RCC 7860 (cell line): ENCODE measurements at places on chromosomes 2 and 18.

DNA sequence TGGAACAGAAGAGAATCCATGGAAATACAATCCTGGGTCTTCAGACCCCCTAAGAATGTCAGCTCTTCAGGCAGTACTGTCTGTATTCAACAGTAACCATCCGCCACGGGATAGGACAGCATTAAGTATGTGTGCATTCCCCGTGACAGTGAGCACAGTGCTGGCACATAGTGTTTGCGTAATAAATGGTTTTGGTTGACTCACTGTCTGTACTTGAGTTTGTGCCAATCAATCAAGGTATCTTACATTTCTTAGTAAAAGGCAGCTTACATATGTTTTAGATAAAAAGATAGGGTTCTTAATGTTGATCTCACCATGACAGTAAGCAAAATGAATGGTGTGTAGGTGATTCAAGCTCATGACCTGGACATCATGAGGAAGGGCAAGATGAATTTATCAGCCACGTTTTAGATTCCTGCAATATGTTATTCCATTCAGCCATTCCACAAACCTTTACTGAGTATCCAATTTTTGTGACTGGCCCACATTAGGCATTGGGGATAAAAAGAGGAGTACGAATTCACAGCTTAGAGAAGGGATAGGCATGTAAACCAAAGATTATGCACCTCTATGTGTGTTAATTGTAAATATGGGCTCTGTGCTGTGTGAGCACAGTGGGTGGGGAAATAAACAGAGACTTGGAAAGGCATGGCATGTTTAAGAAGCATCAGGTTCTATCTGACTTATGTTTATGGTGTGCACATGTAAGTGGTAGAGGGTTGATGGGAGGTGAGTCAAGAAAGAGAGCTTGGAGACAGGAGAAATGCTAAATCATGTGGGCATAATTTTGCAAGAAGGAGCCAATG, 258.8 kb downstream of the SLC8A1 start:
- peak; percentile 64 for DNase-seq

- DNase-seq, result no peak
These were observed 5.2 kb downstream of the GNLY start for GRCh38 chr2:85699325-85699724.

DNA sequence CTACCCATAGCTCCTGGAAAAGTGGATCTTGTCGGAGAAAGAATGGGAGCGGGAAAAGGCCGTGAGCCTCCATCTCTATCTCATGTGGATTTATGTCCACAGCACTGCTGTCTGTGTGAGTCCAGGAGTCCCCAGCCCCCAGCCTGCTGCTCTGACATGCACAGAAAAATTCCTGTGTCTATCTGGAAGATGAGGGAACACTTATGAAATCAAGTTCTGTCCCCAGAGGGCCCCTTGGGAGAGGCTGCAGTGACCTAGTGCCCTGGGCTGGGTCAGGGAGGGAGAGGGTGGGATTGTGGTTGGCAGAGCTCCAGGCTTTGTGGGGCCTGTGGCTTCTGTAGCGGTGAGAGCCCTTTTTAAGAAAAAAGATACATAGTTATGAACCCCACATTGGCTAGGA, 37.6 kb downstream of the HJURP start:
- no peak for DNase-seq

DNA sequence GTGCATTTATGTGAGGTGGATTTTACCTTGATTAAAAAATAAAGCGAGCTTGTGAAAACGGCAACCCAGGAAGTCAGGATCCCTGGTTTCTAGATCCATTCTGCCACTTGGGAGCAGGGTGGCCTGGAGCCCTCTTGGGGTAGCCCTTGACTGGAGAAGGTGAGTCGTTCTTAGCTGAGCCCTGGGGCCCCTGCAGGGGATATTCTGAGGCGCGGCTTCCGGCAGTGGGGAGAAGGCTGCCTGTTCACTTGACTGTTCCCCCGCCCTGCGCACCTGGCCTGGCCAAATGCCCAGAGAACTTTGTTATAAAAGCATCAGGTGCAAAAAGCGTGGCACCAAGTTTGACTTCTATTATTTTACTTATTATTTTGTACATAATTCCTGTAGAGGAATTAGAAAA, 221.9 kb downstream of the DYSF start:
- DNase-seq, result no peak

GRCh38 chr2:172299741-172300140, 127.6 kb upstream of the ITGA6 start:
- no peak for DNase-seq

DNA sequence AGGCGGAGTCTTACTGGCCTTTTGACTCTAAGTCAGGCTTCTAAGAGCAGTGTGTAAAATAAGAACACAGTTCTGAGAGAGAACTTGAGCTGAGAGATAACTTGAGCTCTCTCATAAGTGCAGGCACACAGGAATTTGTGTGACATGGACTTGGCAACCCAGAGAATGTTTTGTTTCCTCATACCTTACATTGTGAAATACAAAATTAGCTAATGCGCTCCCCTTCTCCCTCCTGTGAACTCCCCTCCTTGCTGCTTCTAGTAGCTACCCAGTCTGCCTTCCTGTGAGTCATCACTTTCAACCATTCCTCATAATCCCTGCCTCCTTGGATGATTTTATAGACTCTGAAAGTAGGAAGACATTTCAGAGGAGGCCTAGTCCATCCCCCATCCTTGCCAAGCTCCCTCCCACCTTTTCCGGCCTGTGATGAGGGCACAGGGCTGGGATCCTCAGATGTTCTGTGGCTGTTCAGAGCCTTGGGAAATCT, 22.6 kb downstream of the FER1L5 start:
- peak; percentile 89 for DNase-seq

GRCh38 chr18:45071956-45072355, 391.3 kb downstream of the SETBP1 start:
- DNase-seq, result no peak

GRCh38 chr2:102147935-102148334, 5.4 kb downstream of the IL1R1 start:
- peak; percentile 74 for DNase-seq

- no peak for DNase-seq
These were observed 3.8 kb downstream of the LIPG start for GRCh38 chr18:49565612-49566011.

- no peak for DNase-seq
These were observed 312.7 kb upstream of the CYRIA start for GRCh38 chr2:16978301-16978700.

- no peak for DNase-seq
These were observed 91.8 kb downstream of the PLEKHM3 start for GRCh38 chr2:207933396-207934065.

GRCh38 chr18:48860269-48861180, 90.2 kb downstream of the SMAD7 start:
- no peak for DNase-seq

DNA sequence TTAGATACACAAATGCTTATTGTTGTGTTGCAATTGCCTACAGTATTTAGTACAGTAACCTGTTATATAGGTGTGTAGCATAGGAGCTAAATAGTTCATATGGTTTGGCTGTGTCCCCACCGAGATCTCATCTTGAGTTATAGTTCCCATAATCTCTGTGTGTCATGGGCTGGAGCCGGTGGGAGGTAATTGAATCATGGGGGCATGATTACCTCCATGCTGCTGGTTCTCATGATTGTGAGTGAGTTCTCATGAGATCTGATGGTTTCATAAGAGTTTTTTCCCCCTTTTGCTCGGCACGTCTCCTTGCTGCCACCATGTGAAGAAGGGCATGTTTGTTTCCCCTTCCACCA, 190.5 kb upstream of the SESTD1 start:
- DNase-seq, result no peak

DNA sequence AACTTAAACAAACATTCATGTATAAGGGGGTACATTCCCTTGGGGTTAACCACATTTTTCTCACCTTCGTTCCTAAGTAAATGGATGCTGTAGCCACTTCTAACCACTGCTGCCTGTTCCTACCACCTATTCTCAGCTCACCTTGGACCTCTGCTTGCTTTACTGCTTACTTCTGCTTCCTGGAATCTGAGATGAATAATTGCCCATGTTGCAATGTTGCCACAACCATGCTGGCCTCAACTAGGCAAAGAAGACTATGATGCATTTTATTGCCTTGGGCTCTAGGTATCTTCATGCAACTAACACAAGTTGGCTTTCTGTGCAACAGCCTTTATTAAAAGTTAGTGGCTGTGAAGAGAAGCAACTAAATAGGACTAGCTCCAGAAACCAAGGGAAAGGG, 106.3 kb upstream of the TCF4 start:
- peak; percentile 60 for DNase-seq

DNA sequence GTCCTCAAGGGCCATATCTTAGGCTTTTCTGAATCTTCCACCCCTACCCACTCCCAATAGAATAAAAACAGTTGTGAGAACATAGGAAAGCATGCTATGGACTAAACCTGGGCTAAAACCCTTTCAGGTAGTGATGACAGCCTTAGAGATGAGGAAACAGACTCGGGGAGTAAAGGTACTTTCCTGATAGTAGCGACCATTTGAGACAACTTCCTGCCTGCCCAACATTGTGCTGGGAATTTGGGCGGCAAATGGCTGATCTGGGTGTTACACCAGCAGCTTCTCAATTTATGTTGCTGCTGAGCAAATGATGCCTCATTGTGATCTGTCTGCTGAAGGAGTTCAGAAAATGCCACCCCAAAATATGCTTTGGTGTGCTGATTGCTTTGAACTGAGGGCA, 66.6 kb downstream of the TMEM17 start:
- no peak for DNase-seq

GRCh38 chr2:209663656-209664055, 108.0 kb upstream of the UNC80 start:
- DNase-seq, result no peak

- DNase-seq, result no peak
These were observed 93.3 kb upstream of the ALKAL2 start for GRCh38 chr2:381181-381580.

DNA sequence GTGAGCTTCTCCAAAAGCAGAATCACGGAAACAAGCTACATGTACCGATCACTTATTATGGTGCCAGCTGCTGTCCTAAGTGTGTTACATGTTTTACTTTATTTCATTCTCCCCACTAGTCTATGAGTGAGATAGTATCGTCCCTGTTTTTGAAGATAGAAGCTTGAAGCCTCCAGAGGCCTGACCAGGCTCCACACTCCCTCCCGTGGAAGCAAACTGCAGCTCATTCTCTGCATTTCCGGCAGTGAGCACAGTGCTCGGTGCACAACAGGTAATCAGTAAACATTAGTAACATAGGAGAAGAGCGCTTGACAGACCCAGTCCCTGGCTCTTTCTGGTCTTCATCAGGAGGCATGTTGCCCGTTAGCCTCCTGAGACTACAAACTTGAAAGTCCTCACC, 72.9 kb downstream of the ZBTB7C start:
- DNase-seq, result no peak

- DNase-seq, result no peak
These were observed 310.6 kb upstream of the PIK3C3 start for GRCh38 chr18:41644466-41644865.
